Kasumi-1 (cell line): ENCODE measurements at places on chromosomes 2 and 18.

DNA sequence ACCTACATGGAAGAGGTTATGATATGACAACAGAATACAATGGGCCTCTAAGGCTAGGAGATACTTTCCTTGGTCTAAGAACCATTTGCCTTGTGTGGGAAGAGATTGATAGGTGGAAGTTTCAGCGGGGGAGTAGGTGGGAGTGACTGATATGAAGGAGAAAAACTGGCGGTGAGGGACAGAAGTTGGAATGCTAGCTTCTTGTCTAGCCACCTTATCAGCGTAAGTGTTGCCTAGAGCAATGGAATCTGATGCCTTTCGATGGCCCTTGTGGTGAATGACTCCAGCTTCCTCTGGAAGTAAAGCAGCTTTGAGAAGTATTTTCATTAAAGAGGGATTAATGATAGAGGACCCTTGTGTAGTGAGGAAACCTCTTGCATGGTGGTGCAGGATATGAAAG is 121.3 kb upstream of the GULP1 start:
- DNase-seq: no peak

- DNase-seq: peak; percentile 49
Observed at GRCh38 chr2:157439824-157440186, 4.1 kb downstream of the CYTIP start.

DNA sequence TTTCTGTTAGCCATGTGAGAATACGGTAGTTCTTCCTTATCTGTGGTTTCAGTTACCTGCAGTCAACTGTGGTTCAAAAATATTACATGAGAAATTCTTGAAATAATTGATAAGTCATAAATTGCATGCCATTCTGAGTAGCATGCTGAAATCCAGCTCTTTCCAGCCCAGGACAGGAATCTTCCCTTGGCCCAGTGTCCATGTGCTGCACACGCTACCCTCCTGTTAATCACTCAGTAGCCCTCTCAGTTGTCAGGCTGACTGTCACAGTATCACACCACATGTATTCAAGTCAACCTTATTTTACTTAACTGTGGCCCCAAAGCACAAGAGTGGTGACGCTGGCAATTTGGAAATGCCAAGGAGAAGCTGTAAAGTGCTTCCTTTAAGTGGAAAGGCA is 141.1 kb downstream of the TANC1 start:
- no peak for DNase-seq

DNA sequence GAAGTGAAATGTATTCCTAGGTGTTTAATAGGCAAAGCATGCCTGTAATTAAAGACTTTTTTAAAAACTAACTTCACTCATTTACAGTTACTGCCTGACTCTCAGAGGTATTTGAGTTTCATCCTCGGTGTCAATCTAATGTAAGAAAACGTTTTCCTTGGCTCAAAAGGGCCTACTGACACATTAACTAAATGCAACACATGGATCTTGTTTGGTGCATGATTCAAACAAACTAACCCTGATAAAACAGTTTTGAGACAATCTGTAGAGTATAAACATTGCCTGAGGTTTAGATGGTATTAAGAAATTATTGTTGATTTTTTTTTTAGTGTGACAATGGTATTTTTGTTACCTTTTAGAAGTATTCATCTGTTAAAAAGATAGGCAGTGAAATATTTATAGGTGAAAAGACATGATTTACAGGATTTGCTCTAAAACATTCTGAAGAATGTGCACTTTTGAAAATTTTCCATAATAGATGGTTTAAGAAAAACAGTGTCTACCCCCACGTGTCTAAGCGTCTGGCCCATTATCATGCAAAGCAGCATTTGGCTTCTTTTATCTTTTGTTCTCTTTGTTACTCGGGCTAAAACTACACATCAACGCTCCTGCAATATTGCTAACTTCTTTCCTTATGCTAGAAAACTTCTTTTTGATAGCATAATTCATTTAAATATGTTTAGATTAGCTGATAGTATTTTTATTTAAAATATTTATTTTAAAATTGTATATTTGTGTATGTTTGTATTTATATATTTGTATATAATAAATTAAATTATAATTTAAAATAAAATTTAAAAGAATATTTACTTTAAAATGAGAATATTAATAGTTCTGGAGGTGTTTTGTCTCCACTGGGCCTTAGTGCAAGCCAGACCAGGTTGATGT is 160.2 kb upstream of the NDUFV2 start:
- DNase-seq: no peak

GRCh38 chr2:181658444-181658843 is 1.5 kb upstream of the CERKL start:
- DNase-seq: no peak

- no peak for DNase-seq
Observed at GRCh38 chr2:160239436-160239835, 39.4 kb upstream of the ITGB6 start.

DNA sequence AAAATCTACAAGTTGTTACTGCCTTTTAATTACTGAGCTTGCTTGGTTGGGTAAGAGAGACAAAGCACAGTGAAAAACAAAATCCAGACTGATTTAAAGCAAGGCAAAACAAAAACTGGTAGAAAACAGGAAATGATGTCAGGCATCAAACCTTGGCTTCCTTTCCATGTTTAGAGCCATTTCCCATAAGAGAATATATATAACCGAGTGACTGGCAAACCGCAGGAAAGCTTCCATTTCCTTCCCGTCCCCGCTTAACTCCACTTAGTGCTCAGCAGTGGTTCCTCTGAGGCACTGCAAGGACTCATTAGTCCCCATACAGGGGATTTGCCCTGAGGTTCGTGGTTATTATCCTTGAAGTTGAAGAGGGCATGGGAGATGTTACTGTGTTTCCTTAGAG is 446.3 kb downstream of the LPIN1 start:
- peak; percentile 89 for DNase-seq

GRCh38 chr18:2987876-2988790 is 24.8 kb downstream of the LPIN2 start:
- no peak for DNase-seq

DNA sequence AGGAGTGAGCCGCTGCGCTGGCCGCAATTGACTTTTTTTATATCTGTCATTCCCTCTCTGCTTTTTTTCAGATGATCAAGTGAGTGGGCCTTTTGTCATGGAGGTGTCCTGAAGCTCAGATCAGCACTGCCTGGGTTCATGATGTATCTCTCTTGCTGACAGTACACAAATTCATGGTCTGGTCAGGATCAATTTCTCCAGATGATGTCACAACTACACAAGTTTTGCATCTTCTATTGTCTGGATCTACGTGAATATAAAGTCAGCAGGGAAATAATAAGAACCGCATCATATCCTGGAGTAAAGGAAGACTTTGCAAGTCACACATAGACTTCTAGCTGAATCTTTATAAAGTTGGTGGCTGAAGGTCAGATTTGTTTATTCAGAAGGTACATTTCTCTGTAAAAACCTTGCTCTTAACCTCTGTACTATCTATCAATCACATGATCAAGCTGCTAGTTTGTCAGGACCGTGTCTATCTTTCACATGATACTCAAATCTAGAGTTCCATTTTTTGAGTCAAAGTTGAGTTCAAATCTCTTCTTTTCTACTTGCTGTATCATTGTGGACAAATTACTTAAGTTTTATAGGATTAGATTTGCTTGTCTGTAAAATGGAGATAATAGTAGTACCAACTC is 13.1 kb upstream of the CD28 start:
- DNase-seq: no peak

GRCh38 chr18:36769611-36770314 is 59.0 kb downstream of the TPGS2 start:
- no peak for DNase-seq

- no peak for DNase-seq
Observed at GRCh38 chr2:7070483-7070882, 153.3 kb downstream of the RNF144A start.

DNA sequence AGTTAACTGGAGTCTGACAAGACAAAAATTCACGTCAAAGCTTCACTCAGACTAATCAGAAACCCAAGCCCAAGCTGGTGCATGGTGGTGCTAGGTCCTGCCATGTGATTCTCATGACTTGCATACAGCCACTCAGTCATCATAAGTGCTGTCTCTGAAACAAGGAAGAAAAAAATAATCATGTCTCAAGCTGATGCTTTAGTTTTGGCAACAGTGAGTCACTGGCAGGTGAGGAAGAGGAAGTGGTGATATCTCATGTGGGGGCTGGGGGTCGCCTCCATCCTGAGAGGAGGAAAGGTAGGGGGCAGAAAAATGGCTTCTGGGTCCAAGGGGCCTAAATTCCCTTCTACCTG is 136.3 kb downstream of the TMEM163 start:
- no peak for DNase-seq

DNA sequence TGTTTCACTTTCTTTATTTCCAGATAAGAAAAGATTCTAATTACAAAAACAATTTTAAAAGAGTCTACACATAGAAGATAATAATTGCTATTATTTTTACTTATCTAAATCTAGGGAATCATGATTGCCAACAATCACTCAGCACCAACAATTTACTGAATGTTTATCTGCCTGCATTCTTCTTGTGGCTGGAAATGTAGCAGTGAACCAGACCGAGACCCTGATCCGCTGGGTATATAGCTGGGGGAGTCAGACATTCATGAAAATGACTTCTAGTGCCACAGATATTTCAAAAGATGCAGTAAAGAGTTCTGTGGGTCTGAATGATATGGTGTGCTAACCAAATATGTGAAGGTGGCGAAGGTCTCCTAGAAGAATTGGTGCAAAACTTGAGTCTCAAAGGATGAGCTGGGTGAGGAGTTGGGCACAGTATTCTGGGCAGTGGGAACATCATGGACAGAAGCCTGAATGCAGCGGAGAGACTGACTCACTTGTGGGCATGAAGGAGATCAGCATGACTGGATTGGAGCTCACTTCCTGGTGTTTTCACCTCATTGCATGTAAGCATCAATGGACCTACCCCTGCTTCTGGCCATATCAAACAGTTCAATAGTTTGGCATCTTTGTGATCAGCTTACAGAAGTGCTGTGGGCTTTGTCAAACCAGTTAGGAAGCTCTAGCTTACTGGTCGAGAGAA is 26.1 kb upstream of the FN1 start:
- no peak for DNase-seq

- DNase-seq: peak; percentile 59
Observed at GRCh38 chr18:53698907-53699306, 525.6 kb downstream of the MBD2 start.

- no peak for DNase-seq
Observed at GRCh38 chr18:30094556-30094955, 948.0 kb downstream of the DSC3 start.

- DNase-seq: no peak
Observed at GRCh38 chr2:78677774-78678173, 347.7 kb upstream of the REG3G start.

- DNase-seq: no peak
Observed at GRCh38 chr2:128425216-128425615, 106.5 kb upstream of the HS6ST1 start.

- no peak for DNase-seq
Observed at GRCh38 chr2:218783688-218784087, 1.7 kb downstream of the CYP27A1 start.

DNA sequence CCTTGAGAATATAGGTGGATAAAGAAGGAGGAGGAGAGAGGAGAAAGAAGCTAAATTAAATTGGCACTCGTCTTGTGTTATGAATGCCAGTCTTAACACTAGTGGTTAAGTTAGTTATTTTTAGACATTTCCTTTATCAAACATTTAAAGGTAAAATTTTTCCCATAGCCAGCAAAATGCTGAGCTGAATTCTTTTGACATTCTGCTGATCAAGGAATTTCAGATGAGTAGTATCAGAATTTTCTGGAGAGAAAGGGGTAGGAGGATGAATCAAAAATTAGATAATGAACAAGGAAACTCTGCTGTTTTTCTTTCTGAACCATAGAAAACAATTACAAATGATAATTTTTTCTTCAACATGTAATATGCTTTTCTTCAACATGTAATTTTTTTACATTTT is 52.5 kb downstream of the ASXL3 start:
- no peak for DNase-seq

DNA sequence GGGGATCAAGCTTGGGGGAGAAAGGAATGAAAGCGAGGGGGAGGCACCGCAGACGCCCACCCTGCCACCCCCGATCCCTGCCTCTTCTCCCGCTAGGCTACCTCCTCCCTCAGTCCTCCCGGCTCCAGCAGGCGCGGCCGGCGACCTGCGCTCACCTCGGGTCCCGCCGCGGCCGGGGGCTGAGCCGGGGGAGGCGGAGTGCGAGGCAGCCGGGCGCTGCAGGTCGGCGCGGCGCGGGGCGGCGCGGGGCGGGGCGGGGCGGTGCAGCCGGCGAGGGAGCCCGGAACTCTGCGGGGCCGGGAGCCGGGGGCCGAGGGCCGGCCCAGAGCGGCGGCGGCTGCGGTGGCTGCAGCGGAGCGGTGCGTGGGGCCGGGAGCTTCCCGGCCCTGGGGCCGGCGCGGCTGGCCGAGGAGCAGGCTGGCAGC is 477 bp downstream of the ACVR1 start:
- DNase-seq: peak; percentile 26
